Mammary epithelial cell (primary cell): ENCODE measurements at places on chromosomes 4 and X. TPM values are rescaled to one million over a fixed set of nuclear protein-coding genes. Genes with fewer than 3 reads are reported as not detected.

PCSK1N gene
- total RNA-seq: 36.3 and 36.4 TPM in 2 replicates

UGT2B10 gene
- not detected for total RNA-seq

FGD1 gene
- 5.5 TPM for total RNA-seq

RHOXF2 gene
- not detected for total RNA-seq

GAGE12H gene
- not detected for total RNA-seq

GABRG1 gene
- total RNA-seq: not detected

ATOH1 gene
- not detected for total RNA-seq

FGFBP2 gene
- total RNA-seq: not detected

MAGEA4 gene
- not detected in 2 replicates for total RNA-seq

MSANTD1 gene
- total RNA-seq: 0.68 and 0.83 TPM in 2 replicates

GUCY1A1 gene
- total RNA-seq: 9.2 TPM

SHISA3 gene
- not detected for total RNA-seq

ZNF732 gene
- total RNA-seq: 0.80 and 2.0 TPM in 2 replicates

ARMCX1 gene
- 13.8 and 14.6 TPM in 2 replicates for total RNA-seq

RAB41 gene
- total RNA-seq: not detected in 2 replicates

DLG3 gene
- total RNA-seq: 11.0 and 18.2 TPM in 2 replicates

SYP gene
- total RNA-seq: not detected

RWDD4 gene
- total RNA-seq: 24.0 and 28.5 TPM in 2 replicates

VEGFD gene
- total RNA-seq: under 0.01 TPM

FRMPD4 gene
- total RNA-seq: 0.24 and 0.45 TPM in 2 replicates

SUPT20HL1 gene
- not detected in 2 replicates for total RNA-seq

NSDHL gene
- total RNA-seq: 30.3 TPM

LDB2 gene
- not detected for total RNA-seq

STPG2 gene
- total RNA-seq: 0.28 TPM in 1 of 2 replicates, not detected in the other

KIT gene
- total RNA-seq: 0.83 TPM

RHOXF1 gene
- not detected in 2 replicates for total RNA-seq

PAGE5 gene
- total RNA-seq: not detected

MID2 gene
- 52.2 TPM for total RNA-seq

FSTL5 gene
- not detected for total RNA-seq
